ENCODE measurements at places on chromosomes 2 and 18.

GRCh38 chr2:17576802-17577201 lies 36.3 kb downstream of the VSNL1 start:
- no peak for DNase-seq

GRCh38 chr2:146602383-146602782 lies 1242.4 kb upstream of the ACVR2A start:
- DNase-seq = no peak

- DNase-seq = no peak
These were observed 180.8 kb upstream of the MMADHC start for GRCh38 chr2:149768320-149768799.

DNA sequence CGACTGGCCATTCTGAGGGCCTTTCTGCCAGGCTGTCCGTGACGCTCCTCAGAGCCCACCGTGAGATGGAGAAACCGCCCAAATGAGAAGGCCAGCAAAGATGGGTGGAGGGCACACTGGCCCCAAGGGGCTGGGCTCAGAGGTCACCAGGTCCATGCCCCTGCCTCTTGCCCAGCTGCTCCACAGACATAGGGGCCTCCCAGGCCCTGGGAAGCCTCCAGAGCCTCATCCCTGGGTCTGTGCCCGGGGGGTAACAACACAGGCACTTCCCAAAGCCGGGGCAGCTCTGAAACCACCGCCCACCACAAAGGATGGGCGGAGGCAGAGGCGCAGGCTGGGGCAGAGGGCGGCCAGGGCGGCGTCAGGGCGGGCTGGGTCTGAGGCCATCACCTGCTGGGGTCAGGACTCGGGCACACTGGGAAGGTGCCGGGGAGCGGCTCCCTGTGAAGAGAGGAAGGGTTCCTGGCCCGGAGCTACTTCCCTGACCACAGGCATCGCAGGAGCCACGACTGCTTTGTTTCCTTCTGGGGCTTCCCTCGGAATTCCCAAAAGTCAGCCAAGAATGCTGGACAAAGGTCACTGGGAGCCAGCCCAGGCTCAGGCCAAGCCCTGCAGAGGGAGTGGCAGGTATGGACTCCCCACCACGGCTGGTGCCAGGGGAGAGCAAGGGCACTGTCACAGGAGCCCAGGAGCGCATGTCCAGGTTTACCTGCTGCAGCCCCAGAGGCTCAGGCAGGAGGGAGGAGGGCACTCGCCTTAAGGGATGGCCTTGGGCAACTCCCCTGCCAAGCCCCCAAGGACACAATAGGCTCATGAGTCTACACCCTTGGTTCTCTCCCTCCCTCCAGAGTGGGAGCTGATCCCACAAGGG lies 9.4 kb downstream of the CYP26B1 start:
- no peak for DNase-seq

GRCh38 chr2:173680574-173680973 lies 284.6 kb downstream of the SP3 start:
- DNase-seq = no peak

- DNase-seq = no peak
These were observed 25.9 kb downstream of the CNGA3 start for GRCh38 chr2:98372121-98372520.

DNA sequence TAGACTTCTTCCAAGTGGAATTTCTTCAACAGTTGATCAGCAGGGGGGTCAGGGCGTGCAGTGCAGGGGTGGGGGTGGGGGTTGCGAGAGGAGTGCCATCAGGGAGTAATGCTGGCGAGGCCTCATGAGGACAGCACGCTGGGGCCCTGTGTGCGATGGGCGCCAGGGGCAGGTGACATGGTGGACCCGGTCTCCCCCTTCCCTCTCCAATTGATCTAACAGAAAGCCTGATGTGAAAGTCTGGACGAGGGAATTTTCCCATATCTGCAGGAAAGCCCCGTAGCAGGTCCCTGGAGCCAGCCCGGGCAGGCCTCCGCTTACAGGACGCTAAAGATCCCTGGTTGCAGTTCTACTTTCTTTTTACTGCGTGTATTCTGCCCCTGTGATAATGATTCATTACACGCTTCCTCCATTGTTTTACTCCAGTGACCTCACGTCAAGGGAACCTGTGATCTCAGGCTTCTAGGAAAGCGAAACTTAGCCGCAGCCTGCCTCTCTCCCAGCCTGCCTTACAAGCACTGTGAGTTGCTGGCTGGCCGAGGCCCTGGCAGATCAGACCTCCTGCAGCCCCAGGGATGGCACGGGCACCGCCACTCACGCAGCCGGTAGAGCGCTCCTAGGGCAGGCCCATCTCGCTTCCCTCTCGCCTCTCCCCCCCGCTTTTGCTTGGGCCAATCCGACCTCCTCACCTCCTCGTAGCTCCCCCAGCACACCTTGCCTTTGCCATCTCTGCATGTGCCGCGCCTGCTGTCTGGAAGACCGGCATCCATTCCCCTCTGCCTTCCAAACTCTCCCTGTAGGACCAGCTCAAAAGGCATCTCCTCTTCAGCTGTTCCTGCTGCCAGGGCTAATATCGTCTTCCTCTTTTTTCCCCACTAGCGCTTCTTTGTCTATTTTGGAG lies 19.2 kb downstream of the NEURL3 start:
- peak; percentile 48 for DNase-seq

DNA sequence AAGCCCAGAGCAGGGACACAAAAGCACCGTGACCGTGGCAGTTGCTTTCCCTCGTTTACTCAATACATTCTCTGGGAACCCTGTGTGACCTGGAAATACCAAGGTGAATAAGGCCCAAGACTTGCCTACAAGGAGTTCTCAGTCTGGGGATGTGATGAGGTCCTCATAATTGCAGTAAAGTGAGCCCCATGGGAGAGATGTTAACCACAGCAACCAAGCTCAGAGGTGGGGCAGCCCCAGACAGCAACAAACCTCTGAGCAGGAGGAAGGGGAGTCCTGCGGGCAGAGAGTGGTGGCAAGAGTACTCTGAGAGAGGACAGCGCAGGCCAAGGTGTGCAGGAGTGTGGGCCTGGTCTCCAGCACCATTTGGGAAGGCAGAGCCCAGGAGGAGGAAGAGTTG lies 91.6 kb downstream of the TTC32 start:
- no peak for DNase-seq

GRCh38 chr2:188588235-188588634 lies 296.6 kb downstream of the GULP1 start:
- no peak for DNase-seq

DNA sequence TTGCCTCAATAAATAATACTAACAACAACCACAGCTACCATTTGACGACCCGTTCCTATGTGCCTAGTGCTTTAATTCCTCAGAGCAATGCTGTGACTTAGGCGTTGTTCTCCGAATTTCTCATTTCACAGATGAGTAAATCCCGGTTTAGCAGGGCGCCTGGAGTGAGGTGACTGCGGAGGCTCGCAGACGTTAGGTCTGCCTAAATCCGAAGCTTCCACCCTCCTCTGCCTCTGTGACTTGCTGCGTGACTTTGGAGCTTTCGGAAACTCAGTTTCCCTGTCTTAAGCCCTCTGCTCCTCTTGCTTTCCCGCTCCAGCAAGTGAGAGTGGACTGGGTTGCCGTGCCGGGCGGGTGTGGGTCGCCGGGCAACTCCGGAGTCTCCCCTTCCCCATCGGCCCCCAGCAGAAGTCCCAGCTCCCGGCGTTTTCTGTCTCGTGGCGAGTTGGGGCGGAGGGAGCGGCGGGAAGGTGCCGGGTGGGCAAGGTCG lies 711 bp upstream of the ATOH8 start:
- no peak for DNase-seq

- DNase-seq = no peak
These were observed 70.5 kb upstream of the CCBE1 start for GRCh38 chr18:59767732-59768131.

- DNase-seq = no peak
These were observed at the start of gene CYS1 for GRCh38 chr2:10079870-10080535. CYS1 (minus strand) TSS chr2:10080411; CDS start chr2:10080223, 188 bp downstream.

- DNase-seq = no peak
These were observed 107.6 kb downstream of the SETBP1 start for GRCh38 chr18:44788334-44788733.

- no peak for DNase-seq
These were observed 47.6 kb upstream of the HAAO start for GRCh38 chr2:42839809-42840501.

- DNase-seq = no peak
These were observed 40.8 kb downstream of the RAB10 start for GRCh38 chr2:26074676-26075075.

- no peak for DNase-seq
These were observed 27.6 kb downstream of the TTR start for GRCh38 chr18:31619291-31619690.

- no peak for DNase-seq
These were observed 50.0 kb upstream of the RFX8 start for GRCh38 chr2:101524806-101525430.

DNA sequence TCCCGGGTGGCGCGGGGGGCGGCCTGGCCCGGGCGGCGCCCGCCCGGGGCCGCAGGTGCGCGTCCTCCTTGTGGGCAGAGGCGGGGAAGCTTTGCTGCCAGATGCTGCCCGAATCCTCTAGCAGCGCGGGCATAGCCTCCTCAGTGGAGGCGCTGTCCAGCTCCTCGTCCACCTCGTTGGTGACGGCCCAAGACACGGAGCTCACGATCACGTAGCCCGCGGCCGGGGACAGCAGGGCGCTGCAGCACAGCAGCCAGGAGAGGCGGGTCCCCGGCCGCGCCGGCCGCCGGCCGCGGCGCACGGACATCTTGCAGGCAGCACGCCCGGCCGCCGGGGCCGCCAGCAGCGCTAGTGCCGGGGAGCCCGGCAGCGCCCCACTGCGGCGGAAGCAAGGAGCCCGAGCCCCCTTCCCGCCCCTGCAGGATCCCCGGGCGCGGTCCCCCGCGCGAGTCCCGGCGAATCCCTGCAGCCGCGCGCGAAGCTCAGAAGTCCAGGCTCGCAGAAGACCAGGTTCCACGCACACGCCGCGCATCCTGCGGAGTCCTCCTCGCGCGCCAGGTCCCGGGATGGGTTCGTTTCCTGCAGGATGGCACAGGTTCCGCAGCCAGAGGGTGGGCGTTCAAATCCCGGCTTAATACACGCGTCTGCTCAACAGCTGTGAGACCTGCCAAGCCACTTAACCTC lies at the start of gene CREG2:
CREG2 (minus strand) TSS at position 353 of the 684 bp plus-strand sequence; CDS start at position 307, 46 bp downstream.
- DNase-seq = no peak

- DNase-seq = no peak
These were observed 28.1 kb upstream of the NOTO start for GRCh38 chr2:73174244-73174643.

DNA sequence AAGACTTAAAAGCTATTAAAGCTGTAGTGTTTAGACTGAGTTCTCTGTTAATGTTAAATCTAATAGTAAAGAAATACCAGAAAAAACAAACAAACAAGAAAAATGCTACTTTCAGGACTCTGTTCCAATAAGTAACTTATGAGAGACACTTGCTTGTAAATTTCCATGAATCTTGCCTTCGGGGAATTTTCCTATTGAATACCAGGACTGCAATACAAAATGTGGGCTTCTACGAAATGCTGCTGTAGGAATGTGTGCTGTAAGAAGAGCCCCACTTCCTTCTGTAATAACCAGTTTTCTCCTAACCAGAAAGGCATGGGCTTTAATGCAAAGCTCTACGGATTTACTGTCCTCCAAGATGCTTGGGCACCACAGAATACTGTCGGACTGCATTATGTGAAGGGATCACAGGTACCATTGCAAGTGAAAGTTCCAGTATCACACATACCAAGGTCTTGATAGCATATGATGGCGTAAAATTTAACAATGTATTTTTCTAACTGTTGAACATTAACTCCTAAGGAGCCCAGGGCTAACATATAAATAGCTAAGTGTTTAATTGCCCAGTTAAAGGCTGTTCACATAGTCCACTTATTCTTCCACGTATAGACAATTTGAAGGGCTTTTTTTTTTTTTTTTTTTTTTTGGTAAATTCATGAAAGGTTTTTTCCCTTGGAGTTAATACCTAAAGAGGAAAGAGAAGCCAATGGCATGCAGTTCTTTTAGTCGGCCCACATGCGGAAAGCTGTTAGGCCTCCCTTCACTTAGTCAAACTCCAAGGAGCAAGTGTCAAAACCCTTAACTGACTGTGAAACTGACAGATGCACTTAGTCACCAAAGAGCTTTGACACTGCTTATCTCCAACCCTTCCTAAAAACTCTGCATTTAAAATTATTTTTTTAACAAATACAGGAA lies 564.0 kb upstream of the POU3F3 start:
- DNase-seq = no peak

DNA sequence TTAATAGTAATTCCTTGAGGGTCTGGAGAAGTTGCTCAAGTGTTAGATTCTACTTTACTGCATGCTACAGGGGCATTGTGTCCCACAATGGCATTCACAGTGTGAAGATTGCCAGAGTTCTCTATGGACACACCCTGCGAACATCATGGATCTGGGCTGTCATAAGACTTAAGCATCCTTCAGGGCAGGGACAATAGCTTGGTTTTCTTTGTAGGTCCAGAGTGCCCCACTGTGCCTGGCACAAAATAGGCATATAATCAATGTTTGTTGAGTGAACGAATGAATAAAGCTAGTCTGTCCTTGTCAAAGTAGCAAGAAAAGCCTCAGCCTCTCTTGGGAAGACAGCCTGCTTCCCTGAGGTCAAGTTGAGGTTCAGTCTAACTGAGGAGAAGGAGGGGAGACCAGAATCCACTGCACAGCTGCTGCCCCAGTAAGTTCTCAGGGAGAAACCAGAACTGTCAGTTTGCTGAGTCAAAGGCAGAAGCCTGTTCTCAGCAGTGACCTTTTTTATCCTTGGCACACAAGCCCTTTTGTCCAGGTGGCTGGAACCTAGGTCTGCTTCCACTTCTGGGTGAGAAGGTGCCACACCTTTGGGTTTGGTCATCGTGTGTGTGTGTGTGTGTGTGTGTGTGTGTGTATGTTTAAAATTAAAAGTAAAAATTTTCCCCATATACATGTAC lies 15.0 kb downstream of the INPP4A start:
- no peak for DNase-seq

- DNase-seq = no peak
These were observed 13.3 kb downstream of the BABAM2 start for GRCh38 chr2:27903649-27904404.

DNA sequence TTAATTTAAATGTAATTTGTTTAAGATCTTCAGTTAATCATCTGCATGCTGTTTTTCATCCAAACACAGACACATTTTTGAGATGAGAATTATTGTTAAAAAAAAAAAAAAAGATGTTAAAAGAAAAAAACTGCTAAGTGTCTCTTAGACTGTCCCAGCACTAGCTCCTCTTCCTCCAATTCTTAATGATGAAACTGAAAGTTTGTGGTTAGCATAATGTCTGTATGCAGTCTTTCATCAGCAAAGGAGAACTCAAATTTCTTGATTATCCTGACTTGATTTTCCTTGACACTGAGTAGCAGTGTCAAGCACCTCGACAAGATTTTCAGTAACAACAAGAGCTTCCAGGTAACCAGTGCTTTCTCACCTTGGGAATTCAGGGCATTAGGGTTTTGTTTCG lies 274.4 kb downstream of the LRRTM1 start:
- DNase-seq = no peak
